Activated naive CD4-positive, alpha-beta T cell treated with Interleukin-2 at 50 U/mL for 16 hours (primary cell): ENCODE measurements at places on chromosomes 3 and 15.

GRCh38 chr3:153555919-153556318, 393.9 kb downstream of the RAP2B start:
- no peak for DNase-seq

- DNase-seq: no peak
Observed at GRCh38 chr3:123448536-123449101, at the start of gene ADCY5. Gene ADCY5 (minus strand): TSS chr3:123449090. CDS start chr3:123448545, 545 bp downstream.

DNA sequence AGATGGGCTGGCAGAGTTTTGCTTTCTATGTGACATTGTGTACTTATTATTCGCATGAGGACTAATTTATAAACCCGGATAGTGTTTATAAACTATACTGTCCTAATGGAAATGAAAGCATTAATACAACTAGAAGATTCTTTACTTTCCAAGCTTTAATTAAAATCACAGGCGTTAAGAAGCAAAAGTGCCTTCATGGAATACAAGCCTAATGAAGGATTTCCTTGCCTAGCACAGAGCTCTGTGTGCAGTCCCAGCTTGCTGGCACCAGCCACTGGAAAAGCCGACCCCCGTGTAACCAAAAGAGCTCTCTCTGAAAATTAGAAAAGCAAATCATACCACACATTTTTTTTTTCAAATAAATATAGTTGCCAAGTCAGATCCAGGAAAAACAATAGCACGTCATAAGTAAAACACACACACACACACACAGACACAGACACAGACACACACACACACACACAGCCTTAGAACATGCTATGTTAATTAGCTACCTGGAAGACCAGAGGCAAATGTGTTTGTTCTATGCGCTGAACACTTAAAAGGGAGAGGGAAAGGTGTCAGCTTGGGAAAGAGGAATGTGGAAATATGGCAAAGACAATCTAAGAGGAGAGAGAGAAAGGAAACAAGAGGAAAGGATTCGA, 1084.2 kb downstream of the TUSC7 start:
- no peak for DNase-seq

DNA sequence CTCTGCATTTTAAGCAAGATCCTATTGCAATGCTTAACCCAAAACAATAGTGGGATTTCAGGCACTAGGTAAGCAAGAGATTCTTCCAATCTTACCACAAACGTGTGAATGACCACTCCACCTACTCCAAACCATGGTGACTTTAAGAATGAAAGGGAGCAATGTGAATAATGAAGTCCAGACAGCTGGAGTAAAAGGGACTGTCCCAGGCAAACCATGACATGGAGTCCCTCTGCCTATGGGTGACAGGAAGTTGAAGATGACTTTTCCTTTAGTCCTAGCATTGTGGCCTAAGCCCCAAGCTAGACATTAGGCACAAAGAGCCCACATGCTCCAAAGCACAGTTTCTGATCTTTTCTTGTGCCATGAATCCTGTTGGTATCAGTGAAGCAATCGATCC, 179.0 kb downstream of the SHQ1 start:
- DNase-seq: no peak

GRCh38 chr3:143814443-143814889, 33.8 kb downstream of the SLC9A9 start:
- DNase-seq: no peak

GRCh38 chr3:72163809-72164634, 379.1 kb upstream of the PROK2 start:
- DNase-seq: no peak

DNA sequence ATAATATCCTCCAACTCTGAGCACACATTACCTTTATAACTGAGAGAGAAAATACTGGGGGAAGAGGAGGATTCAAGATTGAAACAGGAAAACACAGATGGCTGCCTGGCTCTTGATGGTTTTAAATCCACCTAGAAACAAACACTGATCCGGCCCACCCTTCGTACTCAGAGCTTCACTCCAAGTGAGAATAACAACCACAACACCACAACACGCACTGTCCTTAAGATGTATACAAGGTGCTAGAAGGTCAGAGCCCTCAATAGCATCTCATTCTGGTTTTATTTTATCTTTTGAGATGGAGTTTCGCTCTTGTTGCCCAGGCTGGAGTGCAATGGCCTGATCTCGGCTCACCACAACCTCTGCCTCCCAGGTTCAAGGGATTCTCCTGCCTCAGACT, 9.9 kb downstream of the IP6K2 start:
- no peak for DNase-seq

DNA sequence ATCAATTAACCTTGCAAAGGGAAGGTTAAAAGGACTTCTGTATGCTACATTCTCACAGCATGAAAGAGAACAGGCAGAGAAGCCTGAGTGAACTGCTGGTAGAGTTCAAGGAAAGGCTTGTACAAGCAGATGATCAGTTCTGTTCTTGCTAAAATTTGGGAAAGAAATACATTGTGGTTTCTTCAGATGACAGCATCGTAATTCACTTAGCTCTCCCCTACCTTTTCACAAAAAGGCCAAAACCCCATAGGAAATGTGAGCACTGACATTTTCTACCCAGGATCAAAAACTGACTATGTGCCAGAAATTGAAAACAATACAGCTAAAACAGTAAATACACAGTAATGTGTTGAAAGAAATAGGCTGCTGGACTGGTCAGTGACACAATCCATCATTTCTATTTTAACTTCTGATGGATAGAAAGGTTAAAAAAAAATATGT, 216.4 kb downstream of the DPH6 start:
- DNase-seq: no peak

DNA sequence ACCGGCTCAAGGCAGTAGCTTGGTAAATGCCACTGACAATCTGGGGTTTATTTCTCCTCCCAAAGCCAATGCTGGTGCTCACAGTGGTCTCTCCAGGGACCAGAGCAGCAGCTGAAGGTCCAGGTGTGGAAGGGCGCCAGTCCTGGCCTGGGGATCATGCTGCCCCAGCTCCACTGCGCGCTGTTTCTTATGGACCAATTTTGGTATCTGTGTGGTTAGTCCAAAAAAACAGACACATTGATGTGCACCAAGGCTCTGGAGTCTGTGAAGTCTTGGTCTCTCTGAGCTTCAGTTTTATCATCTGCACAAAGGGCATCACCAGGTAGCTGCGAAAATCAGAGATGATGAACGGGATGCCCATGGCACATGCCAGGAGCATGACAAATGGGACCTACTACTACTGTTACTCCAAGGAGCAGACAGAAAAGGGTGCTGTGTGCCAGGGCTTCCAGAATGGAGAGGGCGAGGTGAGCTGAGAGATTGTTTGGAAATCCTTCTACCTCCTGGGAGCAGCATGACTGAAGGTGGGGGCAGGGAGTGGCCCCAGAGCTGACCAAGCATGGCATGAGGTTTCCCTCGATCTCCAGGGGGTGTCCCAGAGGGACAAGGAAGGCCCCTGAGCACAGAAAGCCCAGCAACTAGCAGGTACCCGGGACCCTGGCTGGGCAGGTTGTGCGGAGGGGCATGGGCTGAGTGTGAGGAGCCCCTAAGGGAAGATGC, 134.3 kb upstream of the PRR20G start:
- DNase-seq: no peak
